ENCODE measurements at places on chromosomes 11 and 22. TPM values are rescaled to one million over a fixed set of nuclear protein-coding genes. Genes with fewer than 3 reads are reported as not detected.

Gene OR5AR1
- total RNA-seq = not detected

Gene FGF4
- not detected for total RNA-seq

Gene SAA4
- total RNA-seq = not detected

Gene MTMR3
- total RNA-seq = 31.2 TPM

Gene HORMAD2
- total RNA-seq = not detected

Gene PLA2G3
- not detected for total RNA-seq

Gene ELFN2
- total RNA-seq = under 0.01 TPM

Gene LINC01488
- total RNA-seq = not detected

Gene RFPL2
- not detected for total RNA-seq

Gene CECR2
- under 0.01 TPM for total RNA-seq

Gene GAS2
- total RNA-seq = 0.77 TPM

Gene SCARF2
- 12.8 TPM for total RNA-seq

Gene TSPAN32
- total RNA-seq = 0.17 TPM

DNA sequence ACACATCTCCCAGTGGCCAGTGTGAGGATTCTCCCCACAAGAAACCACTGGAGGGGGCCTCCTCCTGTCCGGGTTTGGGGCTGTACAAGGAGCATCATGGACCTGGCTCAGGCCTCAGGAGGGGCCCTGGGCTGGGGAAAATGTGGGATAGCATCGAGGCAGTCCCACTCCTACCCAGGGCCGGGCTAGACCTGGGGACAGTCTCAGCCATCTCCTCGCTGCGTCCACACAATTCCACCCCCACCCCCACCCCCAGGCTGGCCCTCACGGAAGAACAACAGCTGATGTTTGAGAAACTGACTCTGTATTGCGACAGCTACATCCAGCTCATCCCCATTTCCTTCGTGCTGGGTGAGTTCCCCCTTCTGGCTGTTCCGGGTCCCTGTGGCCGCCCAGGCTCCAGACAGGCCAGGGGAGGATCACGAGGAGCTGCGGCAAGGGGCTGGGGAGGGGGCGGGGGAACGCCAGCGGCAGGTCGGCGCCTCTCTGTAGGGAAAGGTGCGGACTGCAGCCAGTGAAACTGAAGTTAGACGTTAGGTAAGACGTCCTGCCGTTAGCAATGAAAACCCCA lies 4.8 kb downstream of the BEST1 start:
- H3K4me1 ChIP-seq = peaks cover 5% of the 10 kb centered on the region
- peak; percentile 93 for DNase-seq
- no peak overlapping the region for H3K4me3 ChIP-seq
- H3K36me3 ChIP-seq = peaks cover 2% of the 10 kb centered on the region
- H3K27me3 ChIP-seq = no peaks in the 10 kb centered on the region

GRCh38 chr11:9726321-9727022 lies 62.6 kb downstream of the SWAP70 start:
- peaks cover 4% of the 10 kb centered on the region for H3K36me3 ChIP-seq
- no peaks in the 10 kb centered on the region for H3K27me3 ChIP-seq
- no peak overlapping the region for H3K4me3 ChIP-seq
- peak; percentile 57 for DNase-seq

- H3K36me3 ChIP-seq = peaks cover 10% of the 10 kb centered on the region
- H3K4me1 ChIP-seq = peaks cover 18% of the 10 kb centered on the region
Measured at GRCh38 chr11:62805961-62806441, 761 bp upstream of the NXF1 start.

GRCh38 chr11:93236741-93237675 lies 39.2 kb upstream of the SLC36A4 start:
- no peak overlapping the region for H3K27ac ChIP-seq
- H3K36me3 ChIP-seq = no peaks in the 10 kb centered on the region
- H3K4me1 ChIP-seq = no peaks in the 10 kb centered on the region
- no peak overlapping the region for H3K4me3 ChIP-seq

DNA sequence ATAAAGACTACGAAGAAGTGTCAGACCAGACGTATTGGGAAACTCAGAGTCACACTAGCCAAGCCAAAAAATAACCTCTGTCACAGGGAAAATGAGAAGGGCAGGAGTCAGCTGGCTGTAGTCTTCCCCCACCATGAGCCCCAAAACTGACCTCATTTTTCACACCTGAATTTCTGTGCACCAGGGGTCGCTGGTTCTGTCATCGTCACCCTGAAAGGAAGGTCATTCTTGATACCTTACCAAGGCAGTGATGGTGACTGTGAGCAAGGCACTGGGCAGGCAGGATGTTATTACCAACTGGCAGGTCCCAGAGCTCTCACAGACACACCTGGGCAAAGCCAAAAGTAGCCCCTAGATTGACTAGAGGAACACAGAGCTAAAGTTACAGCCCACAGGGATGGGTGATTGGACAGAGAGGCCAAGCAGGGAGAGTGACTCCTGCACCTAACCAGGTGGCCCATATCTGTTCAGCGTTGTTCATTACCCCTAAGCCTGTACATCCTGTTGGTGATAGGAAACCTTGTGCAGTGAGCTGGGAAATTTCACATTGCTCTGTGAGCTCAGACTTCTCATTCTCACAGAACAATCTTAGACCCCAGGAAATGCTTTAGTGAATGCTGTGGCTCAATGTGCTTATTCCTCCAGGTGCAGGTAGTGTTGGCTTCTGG lies 32.3 kb upstream of the OR56A1 start:
- no peaks in the 10 kb centered on the region for H3K27me3 ChIP-seq
- no peak overlapping the region for H3K4me3 ChIP-seq
- no peak for DNase-seq
- no peak overlapping the region for H3K27ac ChIP-seq
- H3K4me1 ChIP-seq = no peaks in the 10 kb centered on the region

GRCh38 chr11:22275600-22275999 lies 62.6 kb upstream of the SLC17A6 start:
- H3K4me3 ChIP-seq = no peak overlapping the region
- no peaks in the 10 kb centered on the region for H3K27me3 ChIP-seq
- H3K4me1 ChIP-seq = no peaks in the 10 kb centered on the region
- no peak overlapping the region for H3K27ac ChIP-seq
- DNase-seq = no peak

DNA sequence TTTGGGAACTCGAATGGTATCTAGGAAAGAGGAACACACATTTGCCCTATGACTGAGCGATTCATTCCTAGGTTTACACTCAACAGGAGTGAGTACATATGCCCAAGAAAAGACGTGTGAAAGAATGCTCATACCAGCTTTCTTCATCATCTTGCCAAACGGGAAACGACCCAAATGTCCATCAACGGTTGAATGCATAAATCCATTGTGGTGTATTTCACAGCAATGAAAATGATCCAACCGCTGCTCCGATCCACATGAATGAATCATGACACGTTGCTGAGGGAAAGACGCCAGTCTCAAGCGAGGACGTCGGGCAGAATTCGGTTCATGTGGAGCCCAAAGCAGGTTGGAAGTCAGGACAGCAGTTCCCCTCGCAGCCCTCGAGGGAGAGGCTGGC lies 71.5 kb downstream of the CYTH4 start:
- H3K27ac ChIP-seq = no peak overlapping the region
- H3K4me3 ChIP-seq = no peak overlapping the region
- H3K36me3 ChIP-seq = no peaks in the 10 kb centered on the region
- H3K27me3 ChIP-seq = peaks cover 24% of the 10 kb centered on the region
- no peak for DNase-seq

DNA sequence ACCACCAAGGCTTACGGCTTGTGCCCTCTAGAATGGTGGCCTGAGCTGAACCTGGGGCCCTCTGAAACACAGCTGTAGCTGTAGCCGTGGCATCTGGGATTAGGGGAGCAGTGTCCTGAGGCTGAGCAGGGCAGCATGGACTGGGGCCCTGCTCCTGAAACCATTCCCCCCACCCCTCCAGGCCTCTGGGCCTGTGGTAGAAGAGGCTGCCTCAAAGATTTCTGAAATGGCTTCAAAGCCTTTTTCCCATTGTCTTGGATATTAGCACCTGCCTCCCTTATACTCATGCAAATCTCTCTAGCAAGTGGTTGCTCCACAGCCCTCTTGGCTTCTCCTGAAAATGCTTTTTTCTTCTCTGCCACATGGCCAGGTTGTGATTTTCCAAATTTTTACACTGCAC lies 106.9 kb downstream of the CTNND1 start:
- H3K36me3 ChIP-seq = no peaks in the 10 kb centered on the region
- no peaks in the 10 kb centered on the region for H3K4me1 ChIP-seq
- no peak overlapping the region for H3K27ac ChIP-seq
- DNase-seq = no peak
- H3K4me3 ChIP-seq = no peak overlapping the region

DNA sequence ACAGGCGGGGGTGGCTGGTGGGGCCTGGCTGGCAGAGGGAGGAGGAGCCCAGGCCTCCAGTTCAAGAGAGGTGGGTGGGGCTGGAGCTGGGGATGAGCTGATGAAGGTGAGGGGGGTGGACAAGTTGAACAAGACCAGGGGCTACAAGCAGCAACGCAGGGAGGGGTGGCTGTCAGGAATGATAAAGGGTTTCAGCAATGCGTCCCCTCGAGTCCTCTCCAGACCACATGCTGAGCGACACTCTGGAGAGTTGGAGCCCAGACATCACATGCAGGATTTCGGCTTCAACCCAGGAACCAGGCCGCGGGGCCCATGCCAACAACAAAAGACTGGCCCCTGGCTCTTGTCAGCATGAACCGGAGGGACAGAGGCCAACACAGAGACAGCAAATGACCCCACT lies 480.3 kb downstream of the BRD1 start:
- no peaks in the 10 kb centered on the region for H3K4me1 ChIP-seq
- DNase-seq = no peak
- no peaks in the 10 kb centered on the region for H3K36me3 ChIP-seq
- H3K27ac ChIP-seq = no peak overlapping the region
- H3K4me3 ChIP-seq = no peak overlapping the region

GRCh38 chr11:86492370-86493010 lies 117.8 kb downstream of the CCDC81 start:
- H3K36me3 ChIP-seq = no peaks in the 10 kb centered on the region
- peak; percentile 25 for DNase-seq

- peaks cover 4% of the 10 kb centered on the region for H3K36me3 ChIP-seq
- peak overlapping the region; percentile 92 for H3K4me3 ChIP-seq
- peaks cover 18% of the 10 kb centered on the region for H3K4me1 ChIP-seq
Measured at GRCh38 chr11:64245401-64245796, 1.3 kb downstream of the PPP1R14B start.

GRCh38 chr11:9700105-9700801 lies 36.4 kb downstream of the SWAP70 start:
- H3K4me3 ChIP-seq = no peak overlapping the region
- H3K27me3 ChIP-seq = no peaks in the 10 kb centered on the region
- no peak overlapping the region for H3K27ac ChIP-seq
- DNase-seq = no peak
- H3K36me3 ChIP-seq = peaks cover 1% of the 10 kb centered on the region

GRCh38 chr11:126175393-126175792 lies 36.1 kb downstream of the RPUSD4 start:
- H3K4me3 ChIP-seq = no peak overlapping the region
- no peaks in the 10 kb centered on the region for H3K4me1 ChIP-seq
- no peak for DNase-seq
- H3K36me3 ChIP-seq = no peaks in the 10 kb centered on the region
- H3K27me3 ChIP-seq = no peaks in the 10 kb centered on the region

- H3K27me3 ChIP-seq = no peaks in the 10 kb centered on the region
- peak; percentile 52 for DNase-seq
- no peak overlapping the region for H3K4me3 ChIP-seq
- no peaks in the 10 kb centered on the region for H3K4me1 ChIP-seq
Measured at GRCh38 chr11:31958076-31958735, 132.7 kb upstream of the RCN1 start.

- H3K27ac ChIP-seq = no peak overlapping the region
- no peaks in the 10 kb centered on the region for H3K4me1 ChIP-seq
- no peaks in the 10 kb centered on the region for H3K36me3 ChIP-seq
- H3K4me3 ChIP-seq = no peak overlapping the region
Measured at GRCh38 chr22:49272546-49273125, 555.0 kb downstream of the BRD1 start.

GRCh38 chr22:24440270-24440717 lies 12.9 kb downstream of the ADORA2A start:
- H3K36me3 ChIP-seq = no peaks in the 10 kb centered on the region
- peaks cover 6% of the 10 kb centered on the region for H3K4me1 ChIP-seq
- H3K27me3 ChIP-seq = no peaks in the 10 kb centered on the region
- H3K4me3 ChIP-seq = no peak overlapping the region
- DNase-seq = no peak

- DNase-seq = peak; percentile 35
- peak overlapping the region; percentile 46 for H3K4me3 ChIP-seq
- no peak overlapping the region for H3K27ac ChIP-seq
- H3K4me1 ChIP-seq = peaks cover 2% of the 10 kb centered on the region
- H3K36me3 ChIP-seq = no peaks in the 10 kb centered on the region
Measured at GRCh38 chr11:124863137-124863825, 2.0 kb upstream of the ROBO3 start.

GRCh38 chr22:41538583-41538982 lies 5.7 kb downstream of the POLR3H start:
- H3K27ac ChIP-seq = no peak overlapping the region
- no peaks in the 10 kb centered on the region for H3K27me3 ChIP-seq
- no peak for DNase-seq
- H3K4me3 ChIP-seq = no peak overlapping the region
- H3K36me3 ChIP-seq = peaks cover 10% of the 10 kb centered on the region
- H3K4me1 ChIP-seq = peaks cover 4% of the 10 kb centered on the region

- no peaks in the 10 kb centered on the region for H3K36me3 ChIP-seq
- no peak for DNase-seq
- H3K4me3 ChIP-seq = no peak overlapping the region
- H3K27ac ChIP-seq = no peak overlapping the region
- H3K27me3 ChIP-seq = no peaks in the 10 kb centered on the region
- peaks cover 6% of the 10 kb centered on the region for H3K4me1 ChIP-seq
Measured at GRCh38 chr11:132683602-132684001, 848.7 kb downstream of the OPCML start.

DNA sequence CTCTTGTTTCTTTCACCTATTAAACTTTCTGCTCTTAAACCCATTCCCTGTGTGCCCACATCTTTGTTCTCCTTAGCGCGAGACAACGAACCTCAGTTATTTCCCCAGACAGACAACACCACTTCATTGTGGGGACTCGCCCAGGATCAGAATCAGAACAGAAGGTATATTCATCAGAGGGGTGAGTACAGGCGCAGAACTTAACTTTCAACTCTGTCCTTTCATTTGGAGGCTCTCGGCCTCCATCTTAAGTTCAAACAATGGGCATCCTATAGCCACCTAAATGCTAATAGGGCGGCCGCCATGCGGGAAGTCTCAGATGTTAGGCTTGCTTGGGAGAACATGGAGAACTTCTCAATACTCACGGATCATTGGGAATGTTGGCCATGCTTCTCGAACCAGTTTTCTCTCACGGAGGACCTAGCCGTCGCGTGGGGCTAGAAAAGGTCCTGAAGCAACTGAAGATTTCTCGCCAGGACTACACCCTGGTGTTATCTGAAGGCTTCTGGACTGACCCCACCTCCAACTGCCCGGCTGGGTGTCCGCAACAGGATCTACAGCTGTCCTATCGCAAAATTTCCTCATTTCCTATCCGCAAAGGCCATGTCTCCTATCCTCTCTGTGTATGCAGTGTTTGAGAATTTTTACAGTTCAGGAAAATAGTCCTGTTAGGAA lies 13.4 kb upstream of the HYLS1 start:
- DNase-seq = no peak
- no peaks in the 10 kb centered on the region for H3K36me3 ChIP-seq
- H3K27ac ChIP-seq = no peak overlapping the region
- no peak overlapping the region for H3K4me3 ChIP-seq
